SW 1271 (cell line): ENCODE measurements at places on chromosomes 13 and 19.
A peak's percentile ranks its signal among the peaks of the same experiment; 100 is the strongest.

- no peak for DNase-seq
These were observed 10.7 kb downstream of the VSIG10L start for GRCh38 chr19:51331193-51331592.

DNA sequence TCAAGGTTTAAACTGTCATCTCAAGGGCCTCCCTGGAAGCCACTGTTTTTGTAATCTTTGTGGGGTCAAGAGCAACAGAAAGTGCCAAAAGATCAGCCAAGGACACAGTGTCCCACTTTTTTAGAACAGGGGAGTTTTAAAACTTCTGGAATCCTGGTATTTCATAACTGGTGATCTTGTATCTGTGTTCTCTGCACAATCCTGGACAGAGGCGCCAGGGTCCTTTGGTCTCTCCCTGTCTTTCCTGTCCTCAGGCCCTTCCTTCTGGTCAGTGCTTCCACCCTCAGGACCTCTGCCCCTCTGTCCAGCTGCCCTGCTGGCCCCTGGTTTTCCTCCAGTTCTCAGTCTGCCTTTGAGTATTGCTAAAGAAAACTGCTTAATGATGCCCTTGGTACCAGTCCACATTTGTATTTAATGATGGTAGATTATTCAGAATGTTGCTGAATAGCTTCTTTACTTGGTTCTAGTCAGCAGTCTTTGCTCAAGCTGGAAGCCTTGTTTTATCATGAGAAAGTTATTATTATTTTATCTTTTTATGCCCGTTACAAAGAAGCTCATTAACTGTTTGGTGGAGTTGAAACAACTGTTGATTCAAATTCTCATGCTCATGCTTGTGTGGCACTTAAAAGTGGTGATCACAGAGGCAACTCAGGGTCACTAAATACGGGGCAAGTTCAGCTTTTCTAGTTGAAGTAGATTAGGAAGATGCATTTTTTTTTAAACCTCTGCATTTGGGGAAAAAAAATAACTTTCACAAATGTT, 47.5 kb downstream of the WASF3 start:
- no peak for DNase-seq

GRCh38 chr19:55071129-55071502, 4.6 kb upstream of the EPS8L1 start:
- DNase-seq, result peak; percentile 43

- DNase-seq, result no peak
These were observed 466.7 kb downstream of the TSHZ3 start for GRCh38 chr19:30882411-30883005.

- no peak for DNase-seq
These were observed 4.7 kb upstream of the PRMT1 start for GRCh38 chr19:49672131-49672919.

- no peak for DNase-seq
These were observed 1.6 kb upstream of the ADAMTS10 start for GRCh38 chr19:8611877-8612806.

- DNase-seq, result no peak
These were observed 22.7 kb downstream of the FAM187B start for GRCh38 chr19:35205733-35206323.

GRCh38 chr13:51643105-51643881, 59.0 kb downstream of the WDFY2 start:
- DNase-seq, result peak; percentile 70

DNA sequence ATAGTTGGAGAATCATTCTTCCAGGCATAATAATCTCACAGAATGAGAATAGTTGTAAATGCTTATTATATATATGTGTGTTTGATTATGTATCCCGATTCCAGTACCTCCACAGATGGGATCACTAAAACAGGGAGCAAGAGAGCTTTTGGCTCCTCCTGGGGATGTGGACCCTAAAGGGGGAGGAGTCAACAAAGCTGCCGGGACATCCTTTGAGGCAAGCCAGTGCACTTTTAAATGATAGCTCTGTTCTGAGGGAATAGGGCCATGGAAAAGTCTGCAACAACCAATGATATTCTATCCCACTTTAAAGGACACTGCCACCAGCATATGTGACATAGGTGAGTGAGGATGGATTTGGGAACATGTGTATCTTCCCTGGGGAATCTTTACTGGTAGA, 40.8 kb downstream of the SLITRK5 start:
- DNase-seq, result no peak

DNA sequence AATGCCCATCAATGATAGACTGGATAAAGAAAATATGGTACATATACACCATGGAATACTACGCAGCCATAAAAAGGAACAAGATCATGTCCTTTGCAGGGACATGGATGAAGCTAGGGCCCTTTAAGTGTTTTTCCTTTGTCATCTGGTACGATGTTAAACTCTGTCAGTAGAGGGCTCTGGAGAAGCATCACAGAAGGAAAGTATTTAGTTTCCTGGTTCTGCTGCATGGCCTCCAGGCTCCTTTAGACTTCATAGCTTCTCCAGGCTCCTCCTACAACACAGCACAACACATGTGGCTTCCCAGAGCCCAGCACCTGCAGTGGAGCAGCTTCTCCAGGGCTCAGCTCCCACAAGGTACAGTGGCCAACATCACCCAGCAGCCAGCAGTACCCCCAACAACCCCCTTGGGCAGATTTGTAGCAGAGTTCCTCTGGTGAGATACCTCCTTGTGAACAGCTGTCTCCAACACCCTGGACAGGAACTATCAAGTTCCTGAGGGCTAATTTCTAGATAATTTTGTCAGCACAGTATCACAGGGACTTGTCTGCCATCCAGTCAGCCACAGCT, 63.4 kb downstream of the KCTD12 start:
- peak; percentile 24 for DNase-seq

DNA sequence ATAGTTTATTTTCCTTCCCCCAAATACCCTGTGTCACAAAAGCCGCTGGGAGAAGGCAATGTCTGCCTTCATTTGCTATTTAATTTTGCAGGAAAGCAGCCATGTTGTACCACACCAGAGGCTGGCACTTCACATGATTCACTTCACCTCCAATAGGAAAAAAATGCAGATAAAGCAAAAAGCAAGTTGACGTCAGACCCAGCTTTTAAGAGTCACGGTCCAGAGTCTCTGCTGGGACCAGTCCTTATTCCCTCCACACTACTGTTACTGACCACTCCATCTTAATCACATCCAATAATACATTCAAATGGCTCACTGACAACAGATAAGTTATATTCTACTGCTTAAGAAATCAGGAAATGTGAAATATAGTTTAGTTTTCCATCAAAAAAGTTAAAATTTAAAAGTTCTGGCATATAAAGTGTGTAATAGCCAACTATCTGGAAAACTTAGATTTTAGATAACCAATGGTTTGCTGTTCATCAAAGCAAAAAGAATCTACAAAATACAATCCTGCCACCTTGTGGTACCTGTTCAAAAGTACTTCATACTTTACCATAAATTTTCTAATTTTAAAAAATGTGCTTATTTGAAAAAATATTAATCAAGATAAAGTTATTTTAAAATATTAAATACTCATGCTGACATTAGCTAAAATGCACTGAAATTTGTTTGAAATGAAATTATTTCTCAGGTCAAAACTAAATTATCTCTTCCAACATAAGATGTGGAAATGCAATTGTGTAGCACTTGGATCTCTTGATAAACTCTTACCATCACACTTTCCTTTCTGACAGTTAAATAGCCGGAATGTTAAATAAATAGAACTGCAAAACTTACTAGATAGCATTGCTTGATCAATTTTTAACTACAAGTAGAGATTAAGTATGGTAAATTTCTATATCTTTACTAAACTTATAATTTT, 97.3 kb downstream of the SERP2 start:
- DNase-seq, result no peak

GRCh38 chr13:26606631-26607030, 49.1 kb downstream of the WASF3 start:
- DNase-seq, result no peak

- no peak for DNase-seq
These were observed 26.6 kb downstream of the ATP11A start for GRCh38 chr13:112716461-112716820.

GRCh38 chr19:42386974-42387707, 3.0 kb downstream of the CNFN start:
- DNase-seq, result peak; percentile 47

DNA sequence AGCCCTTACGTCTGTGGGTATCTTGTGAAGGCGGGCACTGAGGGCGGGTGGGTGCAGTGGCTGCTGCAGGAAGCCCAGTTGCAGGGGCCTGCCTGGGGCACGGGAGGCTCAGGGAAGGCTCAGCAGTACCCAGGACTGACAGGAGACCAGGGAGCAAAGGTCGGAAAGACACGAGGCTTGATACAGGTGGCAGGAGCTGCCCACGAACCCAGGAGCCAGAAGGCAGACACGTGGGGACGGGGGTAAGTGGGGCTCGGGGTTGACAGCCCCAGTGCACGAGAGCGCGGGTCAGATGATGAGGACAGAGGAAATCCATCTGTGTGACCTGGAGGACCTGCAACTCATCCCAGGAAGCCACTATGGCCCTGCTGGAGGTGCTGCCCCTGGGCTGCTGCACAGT, 25.3 kb downstream of the ELAVL1 start:
- DNase-seq, result no peak

GRCh38 chr19:35109395-35110112, 6.1 kb upstream of the FXYD3 start:
- DNase-seq, result no peak

- no peak for DNase-seq
These were observed at the start of gene LILRA5 for GRCh38 chr19:54312436-54313377. Gene LILRA5, minus strand, starts transcription at chr19:54313166. Its CDS starts 147 bp downstream, at chr19:54313019.

DNA sequence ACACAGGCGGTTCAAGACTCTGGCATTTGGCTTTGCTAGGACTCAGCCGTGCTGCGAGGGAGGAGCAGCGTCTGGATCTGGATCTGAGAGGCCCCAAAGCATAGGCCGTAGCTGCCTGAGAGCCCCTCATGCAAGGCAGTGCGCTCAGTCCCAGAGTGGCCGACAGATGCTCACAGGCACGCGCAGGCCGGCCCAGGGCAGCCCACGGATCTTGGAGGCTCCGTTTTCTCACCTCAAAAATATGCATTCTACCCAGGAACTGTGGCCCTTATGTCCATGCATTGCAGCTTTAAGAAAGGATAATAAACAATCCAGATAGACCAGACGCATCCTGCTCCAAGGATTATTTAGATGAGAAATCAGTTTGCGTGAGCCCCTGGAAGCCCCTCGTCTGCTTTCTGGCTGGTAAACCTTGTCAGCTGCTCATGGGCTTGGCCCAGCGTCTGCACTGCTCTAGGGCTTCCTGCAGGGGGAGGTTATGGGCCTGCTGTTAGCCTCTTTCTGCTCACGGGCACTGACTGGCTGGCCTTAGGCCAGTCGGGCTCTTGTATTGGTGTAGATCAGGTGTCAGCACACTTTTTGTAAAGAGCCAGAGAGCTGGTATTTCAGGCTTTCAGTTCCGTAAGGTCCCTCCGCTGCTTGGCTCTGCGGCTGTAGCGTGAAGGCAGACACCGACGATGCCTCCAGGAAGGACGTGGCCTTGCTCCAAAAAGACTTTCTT, 24.2 kb downstream of the TEX29 start:
- no peak for DNase-seq

DNA sequence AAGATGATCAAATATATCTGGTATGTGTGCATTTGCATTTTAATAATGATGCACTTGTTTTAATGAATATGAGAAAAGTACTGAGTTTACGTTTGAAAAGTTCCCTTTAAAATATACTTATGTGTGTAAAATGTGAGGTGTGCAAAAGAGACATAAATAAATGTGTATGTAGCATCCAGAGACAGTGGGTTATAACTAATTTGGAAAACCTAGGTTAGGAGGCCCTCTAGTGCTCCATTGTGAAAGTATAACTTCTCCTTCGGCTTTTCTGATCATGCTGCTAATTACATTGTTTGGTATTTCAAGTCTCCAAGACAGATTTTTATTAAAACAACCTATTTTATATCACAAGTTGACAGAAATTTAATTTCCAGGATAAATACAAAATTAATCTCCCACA, 30.1 kb downstream of the SCEL start:
- no peak for DNase-seq

DNA sequence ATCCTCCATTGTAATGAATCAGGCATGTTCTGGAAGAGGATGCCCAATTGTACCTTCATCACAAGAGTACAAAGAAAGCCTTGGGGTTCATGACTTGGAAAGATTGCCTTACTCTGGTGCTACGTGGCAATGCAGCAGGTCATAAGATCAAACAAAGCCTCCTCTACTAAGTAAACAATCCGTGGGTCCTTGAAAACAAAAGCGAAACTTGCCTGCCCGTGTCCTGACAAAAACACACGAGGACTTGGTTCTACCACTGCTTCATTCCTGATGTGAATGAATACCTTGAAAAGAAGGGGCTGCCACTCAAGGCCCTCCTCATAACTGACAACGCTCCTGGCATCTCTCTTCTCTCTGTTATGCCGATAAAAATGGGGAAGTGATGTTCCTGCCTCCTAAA, 18.9 kb downstream of the ZNF563 start:
- no peak for DNase-seq

DNA sequence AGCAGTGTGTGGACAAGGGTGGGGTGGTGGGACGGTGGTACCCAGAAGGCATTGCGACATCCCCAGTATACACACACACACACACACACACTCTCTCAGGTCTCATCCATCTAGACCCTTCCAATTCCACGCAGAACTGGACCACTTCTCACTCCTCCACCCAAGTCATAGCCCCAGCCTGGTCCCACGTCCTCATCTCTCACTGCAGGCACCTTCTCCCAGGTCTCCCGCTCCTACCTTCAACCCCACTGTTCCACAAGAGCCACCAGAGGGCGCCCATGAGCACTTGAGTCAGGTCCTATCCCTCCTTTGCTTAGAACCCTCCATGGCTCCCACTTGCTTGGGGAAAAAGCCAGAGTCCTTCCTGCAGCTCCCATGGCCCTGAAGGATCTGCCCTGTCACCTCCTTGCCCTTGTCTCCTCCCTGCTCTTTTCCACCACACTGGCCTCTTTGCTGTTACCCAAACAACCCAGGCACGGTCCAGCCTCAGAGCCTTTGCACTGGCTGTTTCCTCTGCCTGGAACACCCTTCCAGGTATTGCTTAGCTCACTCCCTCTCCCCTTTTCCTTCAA, 62.6 kb downstream of the IER2 start:
- DNase-seq, result peak; percentile 70

DNA sequence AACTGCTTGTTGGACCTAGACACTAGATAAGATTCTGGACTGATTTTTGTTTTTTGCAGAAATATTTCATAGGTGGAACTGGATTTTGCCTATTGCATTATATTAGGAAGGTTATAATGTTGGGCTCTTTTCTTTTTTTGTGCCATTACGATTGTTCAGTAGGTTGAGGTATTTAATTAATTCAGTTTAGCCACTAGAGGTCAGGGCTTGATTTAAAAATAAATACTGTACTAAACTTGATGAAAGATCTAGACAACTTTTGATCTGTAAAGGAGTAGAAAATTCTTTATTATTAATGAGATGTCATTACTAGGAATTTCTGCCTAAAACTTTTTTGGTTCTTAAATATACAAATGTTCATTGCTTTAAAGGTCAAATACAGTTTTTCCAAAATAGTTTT, 15.2 kb upstream of the SUPT20H start:
- peak; percentile 52 for DNase-seq

- DNase-seq, result peak; percentile 70
These were observed 11.9 kb downstream of the LTBP4 start for GRCh38 chr19:40612831-40613689.

DNA sequence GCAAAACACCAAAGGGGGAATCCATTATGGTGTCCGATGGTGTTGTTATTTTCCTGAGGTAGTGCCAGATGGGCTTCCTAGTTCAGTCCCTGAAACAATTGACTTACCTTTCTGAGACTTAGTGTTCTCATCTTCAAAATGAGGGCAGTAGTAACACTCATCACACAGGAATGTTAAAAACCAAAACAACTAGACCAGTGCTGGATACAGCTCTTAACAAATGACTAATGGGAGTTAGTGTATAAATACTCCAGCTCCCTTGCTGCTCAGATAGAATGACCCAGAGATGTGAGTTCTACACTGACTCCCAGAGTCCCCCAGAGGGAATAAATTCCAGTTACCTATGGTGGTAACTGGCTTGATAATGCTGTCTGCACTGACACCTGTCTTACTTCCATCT, 49.9 kb downstream of the MBD3L2B start:
- DNase-seq, result peak; percentile 10
